ENCODE measurements at places on chromosomes 11 and 22.
A peak's percentile ranks its signal among the peaks of the same experiment; 100 is the strongest.

GRCh38 chr11:115084231-115084630, 405.9 kb downstream of the NXPE2 start:
- no peak for DNase-seq

DNA sequence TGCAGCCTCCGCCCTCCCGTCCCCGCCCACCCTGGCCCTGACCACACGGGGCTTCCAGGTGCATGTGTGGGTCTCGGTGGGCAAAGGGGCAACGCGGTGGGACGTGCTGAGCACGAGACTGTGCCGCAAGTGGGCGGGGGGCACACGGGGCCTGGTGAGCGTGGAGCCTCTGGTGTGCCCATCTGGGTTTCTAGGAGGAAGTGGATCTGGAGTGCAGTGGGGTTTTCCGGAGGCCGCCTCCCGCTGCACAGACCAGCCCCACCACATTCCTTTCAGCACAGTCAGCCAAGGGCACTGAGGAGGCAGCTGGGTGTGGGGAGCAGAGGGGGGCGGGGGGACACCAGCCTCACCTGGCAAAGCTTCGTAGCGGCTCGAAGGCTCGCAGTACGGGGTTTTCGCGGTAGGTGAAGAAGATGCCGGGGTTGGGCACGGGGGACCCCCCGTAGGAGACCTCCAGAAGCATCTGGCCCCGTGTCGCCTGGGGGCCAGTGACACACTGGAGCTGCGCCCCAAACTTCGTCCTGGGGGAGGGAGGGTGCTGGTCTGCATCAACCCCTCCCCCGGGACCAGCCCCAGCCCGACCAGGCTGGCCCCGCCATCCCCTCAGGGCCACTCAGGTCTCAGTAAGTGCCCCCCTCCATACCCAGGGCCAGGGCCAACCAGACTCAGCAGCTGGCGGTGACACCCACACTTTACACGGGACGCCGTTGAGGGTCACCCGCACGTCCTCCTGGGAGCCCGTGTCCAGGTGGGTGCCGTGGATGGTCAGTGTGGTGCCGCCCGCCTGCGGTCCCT, 12.4 kb upstream of the MAPK11 start:
- no peak for DNase-seq

GRCh38 chr22:50317178-50317577, 9.6 kb downstream of the DENND6B start:
- no peak for DNase-seq

- no peak for DNase-seq
Measured at GRCh38 chr11:24855951-24856350, 359.1 kb downstream of the LUZP2 start.

DNA sequence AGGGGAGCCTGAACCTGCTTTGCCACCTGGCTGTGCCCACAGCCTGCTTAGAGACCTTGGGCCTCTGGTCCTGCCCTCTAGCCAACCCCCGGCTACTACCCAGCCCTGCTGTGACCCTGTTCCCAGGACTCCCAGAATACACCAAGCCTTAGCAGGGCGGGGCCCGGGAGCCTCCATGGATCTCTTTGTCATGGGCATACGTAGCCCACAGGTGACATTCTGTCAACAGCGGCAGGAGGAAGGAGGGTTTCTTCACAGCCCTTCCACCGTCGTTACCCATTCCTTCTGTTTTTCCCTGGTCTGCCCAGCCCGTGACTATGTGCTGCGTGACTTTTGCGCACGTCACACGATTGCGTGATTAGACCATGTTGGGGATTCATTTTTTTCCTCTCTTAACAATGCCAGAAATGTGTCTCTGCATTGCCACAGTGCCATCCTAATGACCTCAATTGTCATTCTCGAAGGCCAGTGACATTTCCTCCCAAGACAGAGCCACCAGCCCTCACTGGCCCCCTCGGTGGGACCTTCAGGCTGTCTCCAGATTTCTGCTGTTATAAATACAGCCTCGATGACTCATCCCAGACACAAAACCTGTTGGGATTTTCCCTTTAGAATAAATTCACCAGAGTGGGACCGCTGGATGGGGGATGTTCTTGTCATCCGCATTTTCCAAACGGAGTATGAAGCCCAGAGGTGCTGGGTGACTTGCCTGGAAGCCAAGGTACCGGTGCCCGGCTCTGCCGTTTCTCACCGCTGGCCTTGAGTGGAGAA, 9.0 kb downstream of the SYT12 start:
- DNase-seq, result no peak

DNA sequence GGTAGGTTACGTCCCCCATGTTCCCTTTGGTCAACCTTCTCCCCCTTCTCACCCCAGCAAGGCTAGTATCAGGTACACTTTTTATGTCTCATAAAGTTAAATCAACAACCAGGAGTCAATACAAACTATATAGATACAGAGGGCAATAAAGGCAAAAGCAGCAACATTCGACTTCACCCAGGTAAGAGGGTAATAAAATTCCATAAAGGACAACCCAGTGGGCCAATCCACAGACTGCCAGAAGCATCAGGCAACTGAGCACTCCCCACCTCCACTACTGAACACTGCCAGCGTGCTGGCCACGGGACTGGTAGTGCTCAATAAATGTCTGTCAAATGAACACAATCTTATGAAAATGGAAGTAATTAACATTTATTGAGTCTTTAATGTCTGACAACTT, 5.1 kb upstream of the MS4A18 start:
- DNase-seq, result no peak

GRCh38 chr11:34864424-34864823, 51.8 kb downstream of the APIP start:
- no peak for DNase-seq

- no peak for DNase-seq
Measured at GRCh38 chr11:1559111-1559951, 12.7 kb downstream of the DUSP8 start.

GRCh38 chr22:41862530-41863266, 29.8 kb downstream of the SREBF2 start:
- DNase-seq, result peak; percentile 53

GRCh38 chr11:1484695-1485503, 1.7 kb downstream of the MOB2 start:
- no peak for DNase-seq

DNA sequence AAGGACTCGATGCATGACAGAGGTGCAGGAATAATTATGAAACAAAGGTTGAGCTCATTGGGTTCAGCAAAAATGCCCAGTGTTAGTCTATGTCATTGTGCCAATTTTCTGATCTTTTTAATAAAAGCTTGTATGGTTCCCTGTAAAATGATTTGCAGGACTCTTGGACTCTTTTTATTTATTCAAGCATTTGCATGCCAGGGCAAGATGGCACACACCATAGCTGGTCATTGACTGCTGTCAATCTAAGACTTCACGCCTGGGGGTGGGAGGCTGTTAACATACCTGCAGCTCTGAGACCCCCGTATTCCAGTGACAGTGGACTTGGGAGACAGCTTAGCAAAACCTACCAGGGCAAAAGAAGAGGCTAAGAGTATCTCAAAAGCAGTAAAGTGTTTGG, 32.0 kb upstream of the ANO1 start:
- DNase-seq, result no peak

DNA sequence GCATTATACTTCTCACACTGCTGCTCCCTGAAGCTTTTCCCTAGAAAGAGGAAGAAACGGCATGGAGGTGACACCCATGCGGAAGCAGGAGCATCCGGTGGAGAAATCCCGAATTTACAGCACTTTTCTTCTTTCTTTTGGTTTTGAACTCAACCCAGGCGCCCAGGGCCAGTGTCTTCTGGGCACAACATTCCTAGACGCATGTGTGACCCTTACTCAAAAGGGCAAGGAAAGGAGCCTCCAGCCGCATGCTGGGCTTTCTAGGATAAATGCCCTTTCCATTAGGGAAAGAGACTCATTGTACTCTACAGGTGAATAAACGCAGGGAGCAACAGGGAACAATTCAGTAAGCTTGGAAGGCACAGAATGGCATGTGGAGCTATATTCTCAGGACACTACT, 19.5 kb downstream of the ADAMTS8 start:
- DNase-seq, result no peak

- DNase-seq, result no peak
Measured at GRCh38 chr11:118084247-118084646, 2.5 kb downstream of the SMIM35 start.

DNA sequence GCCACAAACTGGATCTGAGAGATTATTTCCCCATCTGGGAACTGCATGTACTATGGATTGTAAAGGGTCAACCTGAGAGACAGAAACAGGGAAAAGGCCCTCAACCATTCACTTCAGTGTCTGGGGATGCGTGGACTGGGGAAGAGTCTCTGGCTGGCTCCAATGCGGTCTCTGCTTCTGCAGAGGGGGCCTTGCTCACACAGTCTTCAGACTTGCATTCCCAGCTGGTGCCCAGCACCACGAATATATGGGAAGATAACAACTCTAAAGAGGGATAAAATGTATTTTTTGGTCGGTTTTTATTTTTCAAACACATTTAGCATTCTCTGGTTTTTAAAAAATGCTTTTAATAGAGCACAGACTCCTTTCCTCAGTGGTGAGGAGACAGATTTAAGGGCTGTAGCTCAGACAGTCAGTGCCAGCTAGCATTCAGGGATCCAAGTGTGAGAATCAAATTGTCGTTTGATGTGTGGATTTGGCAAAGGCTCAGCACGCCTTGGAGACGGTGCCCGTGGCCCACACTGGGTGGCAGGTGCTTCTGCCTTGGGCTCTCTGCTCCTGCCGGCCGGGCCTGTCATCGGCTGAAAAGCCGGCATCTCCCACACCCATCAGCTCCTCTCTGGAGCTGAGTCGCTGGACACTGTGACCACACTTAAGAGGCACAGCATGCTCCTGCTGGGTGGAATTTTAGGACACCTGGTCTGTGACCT, 8.0 kb upstream of the EFCAB6 start:
- no peak for DNase-seq

- DNase-seq, result no peak
Measured at GRCh38 chr11:20035701-20036601, 124.3 kb downstream of the DBX1 start.

GRCh38 chr11:12459865-12460444, 82.6 kb downstream of the PARVA start:
- DNase-seq, result no peak

DNA sequence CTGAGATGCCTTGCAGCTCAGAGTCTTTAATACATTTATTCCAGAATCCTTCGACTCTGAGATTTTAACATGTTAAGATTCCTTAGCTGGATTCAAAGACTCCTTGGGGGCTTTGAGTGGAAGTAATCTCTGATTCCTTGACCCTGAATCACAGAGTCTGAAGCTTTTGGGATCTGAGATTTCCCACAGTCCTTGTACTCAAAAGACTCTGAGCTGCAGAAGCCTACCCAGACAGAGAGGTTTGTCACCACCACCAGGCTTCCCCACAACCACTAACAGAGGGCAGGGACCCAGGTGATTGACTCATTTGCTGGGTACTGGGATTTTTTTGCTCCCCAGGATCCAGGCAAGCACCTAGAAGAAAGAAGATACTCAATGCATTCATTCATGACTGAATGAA, 1.4 kb upstream of the SERPINH1 start:
- no peak for DNase-seq

DNA sequence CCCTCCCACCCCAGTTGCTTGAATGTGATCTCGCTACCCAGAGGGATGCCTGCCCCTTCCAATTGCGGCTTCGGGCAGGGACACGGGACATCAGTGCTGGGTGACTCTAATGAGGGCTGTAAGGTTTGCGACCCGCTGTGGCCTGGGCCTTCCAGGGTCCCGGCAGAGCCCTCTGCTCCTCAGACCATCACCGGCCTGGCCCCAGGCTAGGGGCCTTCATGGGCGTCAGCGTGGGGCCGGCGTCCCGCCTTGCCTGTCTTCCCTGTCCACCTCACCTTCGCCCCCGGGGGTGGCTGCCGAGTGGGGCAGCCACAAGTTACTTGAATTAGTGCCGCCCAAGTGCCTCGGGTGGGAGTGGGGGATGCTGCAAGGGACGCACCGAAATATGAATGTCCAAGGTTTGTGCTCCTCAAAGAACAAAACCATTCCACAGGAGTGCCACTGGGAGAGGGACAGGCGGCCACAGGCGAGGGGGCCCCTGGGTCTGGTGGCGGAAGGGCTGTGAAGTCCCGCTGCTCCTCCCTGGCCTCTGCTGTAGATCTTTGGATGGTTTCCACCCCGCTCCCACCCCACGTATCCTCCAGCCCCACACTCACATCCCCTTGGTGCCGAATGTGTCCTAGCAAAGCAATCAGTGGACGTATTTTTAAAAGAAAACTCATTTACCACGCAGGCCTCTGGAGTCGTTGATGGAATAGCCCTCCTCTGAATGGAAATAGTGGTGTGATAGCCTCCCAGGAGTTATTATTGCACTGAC, 317.1 kb downstream of the NTM start:
- no peak for DNase-seq

GRCh38 chr22:24049978-24050377, 38.9 kb downstream of the CABIN1 start:
- no peak for DNase-seq

- DNase-seq, result no peak
Measured at GRCh38 chr11:36270701-36271100, 18.5 kb downstream of the COMMD9 start.

DNA sequence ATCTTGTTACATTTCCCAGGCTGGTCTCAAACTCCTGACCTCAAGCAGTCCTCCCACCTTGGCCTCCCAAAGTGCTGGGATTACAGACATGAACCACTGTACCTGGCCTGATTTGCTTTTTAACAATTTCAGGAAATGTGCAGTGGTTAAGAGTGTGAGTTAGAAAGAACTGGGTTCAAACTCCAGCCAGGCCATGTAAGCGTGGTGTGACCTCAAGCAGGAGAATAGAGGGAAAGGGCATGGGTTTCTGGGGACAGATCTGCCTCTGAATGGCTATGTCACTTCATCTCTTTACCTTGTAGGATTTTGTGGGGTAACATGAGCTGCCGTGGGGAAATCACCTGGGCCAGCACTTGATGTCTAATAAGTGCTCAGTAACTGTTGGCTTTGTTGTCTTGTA, 9.3 kb downstream of the SNRPD3 start:
- DNase-seq, result no peak

DNA sequence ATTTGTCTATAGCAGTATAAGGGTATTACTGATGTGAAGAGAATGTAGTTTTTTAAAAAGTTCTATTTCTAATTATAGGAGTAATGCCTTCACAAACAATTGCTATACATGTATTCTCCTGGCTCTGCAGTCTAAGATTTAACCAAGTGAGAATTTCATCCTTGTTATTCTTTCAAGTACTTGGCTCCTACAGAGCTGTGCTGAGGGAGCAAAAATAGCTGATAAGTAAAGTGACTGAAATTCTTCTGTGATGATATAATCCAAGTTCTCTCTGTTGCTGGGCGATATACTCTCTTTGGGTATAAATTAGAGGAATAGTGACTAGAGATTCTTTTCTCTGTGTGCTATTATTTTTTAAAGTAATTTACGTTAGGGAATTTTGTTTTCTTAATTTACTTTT, 68.0 kb downstream of the PGR start:
- DNase-seq, result no peak

- no peak for DNase-seq
Measured at GRCh38 chr11:111409915-111410314, 30.8 kb upstream of the POU2AF1 start.
